ENCODE measurements at places on chromosomes 4 and X. TPM values are rescaled to one million over a fixed set of nuclear protein-coding genes. Genes with fewer than 3 reads are reported as not detected.

GRCh38 chr4:94715726-94716125 is 42.0 kb upstream of the BMPR1B start:
- no peak for DNase-seq

DNA sequence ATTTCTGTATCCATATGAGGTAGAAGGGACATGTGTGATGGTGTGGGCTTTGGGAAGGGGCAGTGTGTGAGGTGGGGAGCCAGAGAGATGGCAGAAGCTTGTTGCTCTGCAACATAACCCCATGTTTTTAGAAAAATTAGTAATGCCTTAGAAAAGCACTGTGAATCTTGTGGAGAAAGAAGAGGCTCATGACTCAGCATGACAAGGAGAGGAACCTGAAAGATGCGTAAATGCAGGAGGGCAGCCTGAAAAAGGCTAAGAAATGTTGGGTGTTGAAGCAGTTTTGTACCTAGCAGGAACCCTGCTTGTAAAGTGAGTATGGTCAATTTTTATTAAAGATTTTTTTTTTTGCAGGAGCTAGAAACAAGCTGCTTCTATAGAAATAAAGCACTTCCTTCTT is 59.8 kb downstream of the ARSJ start:
- DNase-seq: no peak

DNA sequence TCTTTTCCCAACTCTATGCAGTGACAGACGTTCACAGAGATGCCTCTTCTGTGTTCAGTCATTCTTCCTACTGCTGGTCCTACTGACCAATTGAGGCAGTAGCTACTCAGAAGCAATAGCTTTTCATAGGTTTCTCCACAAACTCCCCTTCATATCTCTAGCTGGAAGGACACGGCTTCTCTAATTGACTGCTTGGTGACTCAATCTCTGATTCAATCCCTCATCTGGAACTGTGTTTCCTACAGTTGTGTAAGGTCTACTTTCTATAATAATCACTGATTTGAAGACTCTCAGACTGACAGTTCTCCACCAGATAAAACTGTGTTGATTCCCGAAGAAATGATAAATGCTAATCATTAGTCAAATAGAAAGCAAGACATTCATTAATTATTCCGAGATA is 111.5 kb downstream of the DTHD1 start:
- no peak for DNase-seq

DNA sequence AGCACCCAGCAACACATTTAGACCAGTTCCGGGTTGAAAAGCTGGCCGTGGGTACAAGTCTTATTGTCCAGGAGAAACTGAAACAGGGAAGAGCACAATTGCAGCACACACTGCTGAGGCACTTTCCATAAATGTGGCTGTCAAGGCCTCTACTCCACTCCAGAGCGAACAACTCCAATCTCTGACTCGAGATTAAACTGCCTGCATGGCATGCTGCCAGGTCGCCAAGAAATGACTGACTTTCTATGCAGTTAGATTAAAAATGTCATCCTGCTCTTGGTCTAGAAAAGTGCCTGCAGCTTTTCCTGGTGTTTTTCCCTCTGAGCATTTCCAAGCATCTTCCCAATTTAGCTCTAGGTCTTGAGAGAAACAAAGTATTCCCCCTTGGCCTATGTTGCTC is 260.6 kb upstream of the EMCN start:
- no peak for DNase-seq

GRCh38 chr4:65102419-65102818 is 567.9 kb downstream of the EPHA5 start:
- DNase-seq: no peak

Gene KDM6A
- polyA plus RNA-seq: 21.1 TPM

Gene EIF4E
- 56.3 TPM for polyA plus RNA-seq

Gene PAGE5
- polyA plus RNA-seq: not detected
